SHP77 treated with DMSO at 0.1 percent for 48 hours (cell line): ENCODE measurements at places on chromosomes 7 and 10.

- no peak for DNase-seq
Observed at GRCh38 chr10:26779176-26779860, 81.4 kb downstream of the ABI1 start.

DNA sequence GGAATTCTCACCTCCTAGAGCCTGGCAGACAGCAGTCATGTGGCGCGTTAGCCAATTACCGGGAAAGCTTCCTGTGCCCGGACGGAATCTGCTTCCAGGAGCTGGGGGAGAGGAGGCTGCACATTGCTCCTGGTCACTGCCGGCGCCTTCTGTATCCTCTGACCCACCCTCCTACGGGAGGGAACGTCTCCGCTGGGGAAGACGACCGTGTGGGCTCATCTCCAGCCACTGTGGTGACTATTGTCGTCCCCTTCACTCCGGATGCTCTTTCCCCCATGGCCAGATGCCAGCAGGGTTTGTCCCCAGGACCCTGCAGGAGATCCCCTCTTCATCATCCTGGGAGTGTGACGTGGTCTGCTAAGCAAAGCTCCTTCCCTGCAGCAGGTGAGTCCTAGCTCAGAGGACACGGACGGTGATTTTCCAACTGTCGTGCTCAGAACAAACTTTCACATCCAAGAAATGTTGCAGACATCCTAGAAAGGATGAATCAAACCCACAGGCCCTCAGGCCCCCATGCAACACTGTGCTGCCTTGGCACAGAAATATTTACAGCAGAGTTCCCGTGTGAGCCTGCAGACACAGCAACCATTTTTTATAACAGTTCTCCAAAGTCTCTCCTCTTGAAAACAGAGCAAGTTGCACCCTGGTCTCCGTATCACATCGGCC, 29.6 kb upstream of the FAM20C start:
- DNase-seq = no peak

DNA sequence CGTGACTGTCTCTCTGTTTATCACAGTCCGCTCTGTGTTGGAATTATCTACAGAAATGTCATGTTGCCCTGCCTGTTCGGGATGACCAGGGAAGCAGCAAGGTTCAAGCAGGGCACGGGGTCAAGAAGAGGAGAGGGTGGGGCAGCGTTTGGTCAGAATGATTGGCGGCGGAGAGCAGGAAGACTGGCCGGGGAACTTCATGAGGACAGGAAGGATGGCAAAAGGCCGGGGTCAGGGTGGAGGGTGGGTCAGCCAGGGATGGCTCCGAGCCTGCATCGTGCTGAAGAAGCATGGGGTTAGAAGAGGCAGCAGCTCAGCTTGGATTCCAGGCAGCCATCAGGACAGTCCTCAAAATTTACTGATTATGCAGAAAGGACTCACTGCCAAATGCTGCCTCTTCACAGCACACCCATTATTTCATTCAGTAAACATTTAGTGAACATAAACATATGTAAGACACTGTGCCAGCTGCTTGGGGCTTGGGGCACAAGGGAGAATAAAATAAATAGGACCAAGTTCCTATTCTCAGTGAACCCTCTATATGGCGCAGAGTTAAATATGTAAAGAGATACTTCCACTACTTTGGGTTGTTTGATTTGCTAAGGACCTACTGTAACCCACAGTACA, 42.8 kb downstream of the WNT2 start:
- DNase-seq = no peak

DNA sequence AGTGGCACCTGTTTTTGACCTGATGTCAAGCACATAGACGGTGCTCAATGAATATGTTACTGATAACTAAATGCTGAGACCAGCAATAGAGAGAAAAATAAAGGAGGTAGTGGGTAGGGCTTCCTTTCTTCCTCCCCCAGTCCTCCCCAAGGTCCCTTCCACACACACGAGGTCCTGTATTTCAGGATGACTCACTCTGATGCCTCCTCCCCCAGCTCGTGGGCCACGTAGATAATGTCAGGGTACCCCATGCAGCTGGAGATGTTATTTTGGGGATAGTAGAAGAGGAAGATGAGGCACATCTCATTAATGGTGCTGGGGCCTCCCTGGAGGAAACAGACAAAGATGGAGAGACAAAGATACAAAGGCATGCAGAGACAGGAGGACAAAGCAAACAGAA, 17.3 kb downstream of the PRSS58 start:
- DNase-seq = no peak

GRCh38 chr7:133139350-133139749, 57.5 kb upstream of the CHCHD3 start:
- DNase-seq = no peak

DNA sequence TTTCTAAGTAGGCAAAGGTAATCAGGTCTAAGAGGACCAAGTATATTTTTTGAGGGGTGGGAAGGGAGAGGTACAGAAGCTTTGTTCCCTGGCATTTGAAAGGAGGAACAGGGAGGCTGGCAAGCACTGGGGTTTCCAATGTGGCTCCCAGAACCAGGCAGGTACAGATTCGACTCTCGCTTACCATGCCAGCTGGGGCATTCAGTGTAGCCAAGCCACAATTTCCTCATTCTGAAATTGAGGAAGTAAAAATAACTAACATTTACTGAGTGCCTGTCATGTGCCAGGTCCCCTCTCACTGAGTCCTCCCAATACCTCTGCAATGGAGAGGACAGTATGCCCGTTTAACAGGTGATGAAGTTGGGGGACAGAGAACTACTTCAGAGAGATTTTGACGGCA, 45.9 kb upstream of the BET1 start:
- no peak for DNase-seq

- no peak for DNase-seq
Observed at GRCh38 chr7:155761162-155761561, 51.1 kb downstream of the SHH start.

- no peak for DNase-seq
Observed at GRCh38 chr7:43671521-43671920, 57.8 kb downstream of the COA1 start.

- no peak for DNase-seq
Observed at GRCh38 chr10:38076687-38077086, 17.4 kb upstream of the ZNF37A start.

- DNase-seq = no peak
Observed at GRCh38 chr7:101772508-101773211, 44.8 kb upstream of the CUX1 start.

GRCh38 chr10:103861505-103861904, 6.1 kb upstream of the SH3PXD2A start:
- no peak for DNase-seq

- DNase-seq = no peak
Observed at GRCh38 chr10:2279711-2280110, 542.4 kb upstream of the ADARB2 start.

- DNase-seq = no peak
Observed at GRCh38 chr7:156999958-157000726, 10.3 kb downstream of the MNX1 start.

GRCh38 chr7:3721422-3721821, 420.4 kb downstream of the SDK1 start:
- DNase-seq = no peak

DNA sequence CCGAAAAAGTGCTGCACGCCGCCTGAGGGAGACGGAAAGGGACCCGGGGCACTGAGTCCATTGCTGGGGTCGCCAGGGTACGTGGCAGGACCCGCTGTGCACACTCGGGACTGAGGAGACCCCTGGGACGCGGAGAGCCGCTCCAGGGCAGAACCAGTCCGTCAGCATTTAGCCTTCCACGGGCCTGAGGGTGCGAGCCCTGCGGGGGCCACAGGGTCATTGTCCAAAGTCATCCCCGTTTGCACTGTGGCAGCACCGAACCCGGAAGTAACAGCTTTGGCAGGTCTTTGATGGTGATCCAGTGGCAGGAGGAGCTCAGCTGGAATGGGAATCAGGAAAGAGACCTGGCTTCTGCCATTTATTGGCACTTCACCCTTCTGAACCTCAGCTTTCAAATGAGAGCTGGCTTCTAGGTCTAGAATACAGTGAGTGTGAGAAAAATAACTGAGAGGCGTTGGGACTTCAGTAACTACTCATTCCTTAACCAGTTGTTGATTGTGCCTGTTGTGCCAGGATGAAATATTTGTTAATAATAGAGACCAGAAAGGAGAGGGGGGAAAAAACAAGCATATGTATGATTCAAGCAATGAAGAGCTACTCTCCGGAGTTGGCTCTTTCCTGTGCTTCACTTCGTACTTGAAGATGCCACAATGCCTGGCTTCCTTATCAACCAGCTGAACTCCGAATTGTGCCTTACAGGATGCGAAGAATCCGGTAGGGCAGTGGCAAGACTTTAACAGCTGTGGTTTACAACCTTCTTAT, 811 bp upstream of the ARHGAP12 start:
- peak; percentile 26 for DNase-seq

DNA sequence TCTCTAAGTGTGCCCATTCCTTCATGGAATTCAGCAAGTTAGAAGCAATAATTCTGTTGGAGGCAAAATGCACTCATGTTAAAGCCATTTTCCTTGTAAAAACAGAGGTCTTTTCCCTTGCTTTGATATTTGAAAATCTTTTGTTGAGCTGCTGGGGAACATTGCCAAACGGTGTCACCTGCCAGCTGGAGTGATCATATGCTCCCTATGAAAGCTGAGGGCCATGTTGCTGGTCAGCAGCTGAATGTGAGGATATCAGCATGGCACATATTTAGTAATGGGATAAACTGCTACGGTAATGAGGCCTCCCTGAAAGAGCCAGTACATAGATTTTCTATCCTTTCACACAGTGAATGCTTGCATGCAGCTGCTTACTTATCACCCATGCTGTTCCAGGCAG, 224.3 kb downstream of the THSD7A start:
- DNase-seq = peak; percentile 73

DNA sequence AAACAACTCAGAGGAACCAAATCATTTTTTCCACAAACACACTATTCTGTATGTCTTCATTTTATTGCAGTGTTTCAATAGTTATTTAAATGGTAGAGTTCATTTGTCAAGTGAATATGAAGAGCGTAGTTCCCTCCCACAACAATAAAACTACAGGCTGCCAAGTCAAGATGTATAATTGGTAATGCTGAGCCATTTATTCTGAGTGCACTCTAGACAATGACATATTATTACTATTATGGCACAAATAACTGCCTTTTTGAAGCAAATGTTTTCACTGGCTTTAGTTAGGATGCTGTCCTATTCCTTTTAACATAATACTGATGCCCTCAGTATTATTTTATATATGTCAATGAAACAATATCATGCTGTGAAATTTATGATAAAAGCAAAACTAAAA, 102.7 kb upstream of the PCDH15 start:
- DNase-seq = no peak

GRCh38 chr7:134514106-134514505, 13.3 kb upstream of the AKR1B10 start:
- DNase-seq = no peak

- DNase-seq = no peak
Observed at GRCh38 chr7:31991846-31992245, 78.4 kb downstream of the PDE1C start.

DNA sequence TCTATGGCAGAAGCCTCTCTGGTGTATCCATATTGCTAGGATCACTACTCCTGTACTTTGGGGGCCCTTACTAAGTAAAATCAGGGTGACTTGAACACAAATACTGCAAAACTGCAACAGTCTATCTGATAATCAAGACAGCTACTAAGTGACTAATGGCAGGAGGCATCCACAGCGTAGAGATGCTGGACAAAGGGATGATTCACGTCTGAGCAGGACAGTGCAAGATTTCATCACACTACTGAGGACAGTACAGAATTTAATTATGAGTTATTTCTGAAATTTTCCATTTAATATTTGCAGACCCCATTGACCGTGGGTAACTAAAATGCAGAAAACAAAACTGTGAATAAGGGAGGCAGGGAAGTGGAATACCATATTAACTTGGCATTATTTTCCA, 10.4 kb downstream of the CUL2 start:
- no peak for DNase-seq

GRCh38 chr7:103474956-103475355, 28.9 kb upstream of the SLC26A5 start:
- DNase-seq = no peak

DNA sequence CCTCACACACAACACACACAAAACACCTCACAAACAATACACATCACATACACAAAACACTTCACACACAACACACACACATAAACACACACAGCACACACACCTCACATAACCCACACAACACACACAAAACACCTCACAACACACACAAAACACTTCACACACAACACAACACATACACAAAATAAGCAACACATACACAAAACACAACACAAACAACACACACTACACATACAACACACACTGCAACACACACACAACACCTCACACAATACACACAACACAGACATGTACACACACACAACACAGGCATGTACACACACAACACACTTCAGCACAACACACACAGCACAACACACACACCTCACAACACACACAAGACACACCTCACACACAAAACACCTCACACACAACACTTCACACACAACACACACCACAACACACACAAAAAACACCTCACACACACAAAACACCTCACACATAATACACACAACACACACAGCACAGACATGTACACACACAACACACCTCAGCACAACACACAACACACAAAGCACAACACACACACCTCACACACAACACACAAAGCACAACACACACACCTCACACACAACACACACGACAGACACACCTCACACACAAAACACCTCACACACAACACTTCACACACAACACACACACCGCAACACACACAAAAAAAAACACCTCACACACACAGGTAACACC, 107.5 kb downstream of the TNS3 start:
- no peak for DNase-seq

DNA sequence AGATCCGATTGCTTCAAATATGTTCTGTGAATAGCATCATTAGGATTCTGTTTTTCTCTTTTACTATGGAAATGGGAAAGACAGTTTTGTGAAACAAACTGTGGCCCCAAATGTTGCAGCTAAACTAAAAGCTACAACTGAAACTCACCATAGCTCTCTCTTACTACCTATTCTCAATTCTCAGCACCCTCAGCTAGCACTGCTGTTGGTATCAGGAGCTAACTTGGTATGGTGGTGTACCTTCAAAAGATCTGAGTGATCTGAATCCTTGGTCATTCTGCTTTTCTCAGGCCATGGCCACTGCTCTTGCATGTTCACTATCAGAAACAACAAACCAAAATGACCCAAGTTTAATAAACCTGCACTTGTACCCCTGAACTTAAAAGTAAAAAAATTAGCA, 1208.0 kb downstream of the SORCS1 start:
- DNase-seq = no peak

- DNase-seq = no peak
Observed at GRCh38 chr7:21996641-21997040, 50.9 kb upstream of the CDCA7L start.

DNA sequence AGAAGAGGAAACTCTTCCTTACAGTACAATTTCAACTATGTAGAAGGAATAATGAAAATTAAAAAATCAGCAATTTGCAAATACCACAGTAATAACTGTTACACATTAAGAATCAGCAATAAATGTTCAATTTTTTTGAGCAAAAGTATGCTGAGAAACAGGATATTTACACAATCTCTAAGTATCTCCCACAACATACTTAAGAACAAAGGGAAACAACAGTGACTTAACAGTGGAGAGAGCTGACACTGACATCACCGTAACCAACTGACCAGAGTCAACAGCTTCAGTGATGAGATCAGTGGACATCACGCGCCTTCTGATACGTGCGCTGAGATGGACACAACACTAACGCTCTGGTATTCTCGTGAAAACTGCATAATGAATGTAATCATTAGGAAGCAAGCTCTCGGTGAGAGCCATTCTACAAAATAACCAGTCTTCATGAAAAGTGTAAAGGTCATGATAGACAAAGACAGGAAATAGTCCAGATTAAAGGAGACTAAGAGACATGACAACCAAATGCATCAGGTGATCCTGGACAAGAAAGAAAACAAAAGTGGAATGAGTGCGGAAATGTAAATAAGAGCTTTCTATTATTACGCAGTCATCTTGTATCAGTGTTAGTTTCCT, 82.6 kb downstream of the PIP4K2A start:
- peak; percentile 49 for DNase-seq

- no peak for DNase-seq
Observed at GRCh38 chr10:70562036-70562755, 40.3 kb downstream of the PRF1 start.
